ENCODE measurements at places on chromosomes 13 and 19.
A peak's percentile ranks its signal among the peaks of the same experiment; 100 is the strongest.

DNA sequence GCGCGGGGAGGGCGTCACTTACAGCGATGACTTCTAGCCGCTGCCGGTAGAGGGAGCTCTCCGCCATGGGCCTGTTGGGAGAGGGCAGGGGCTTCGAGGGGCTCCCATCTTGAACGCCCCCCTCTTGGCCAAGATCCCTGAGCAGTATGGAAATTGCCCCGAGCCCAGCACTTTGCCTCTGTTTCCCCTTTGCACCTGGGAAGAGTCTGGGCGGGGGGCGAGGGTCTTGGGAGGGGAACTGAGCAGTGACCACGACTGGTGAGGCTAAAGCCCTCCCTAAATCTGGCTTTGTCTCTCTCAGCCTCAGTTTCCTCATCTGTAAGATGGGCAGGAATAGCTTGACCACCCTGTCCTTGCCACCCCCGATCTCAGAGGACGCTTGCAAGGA lies 2.8 kb downstream of the PALM3 start:
- DNase-seq: no peak

DNA sequence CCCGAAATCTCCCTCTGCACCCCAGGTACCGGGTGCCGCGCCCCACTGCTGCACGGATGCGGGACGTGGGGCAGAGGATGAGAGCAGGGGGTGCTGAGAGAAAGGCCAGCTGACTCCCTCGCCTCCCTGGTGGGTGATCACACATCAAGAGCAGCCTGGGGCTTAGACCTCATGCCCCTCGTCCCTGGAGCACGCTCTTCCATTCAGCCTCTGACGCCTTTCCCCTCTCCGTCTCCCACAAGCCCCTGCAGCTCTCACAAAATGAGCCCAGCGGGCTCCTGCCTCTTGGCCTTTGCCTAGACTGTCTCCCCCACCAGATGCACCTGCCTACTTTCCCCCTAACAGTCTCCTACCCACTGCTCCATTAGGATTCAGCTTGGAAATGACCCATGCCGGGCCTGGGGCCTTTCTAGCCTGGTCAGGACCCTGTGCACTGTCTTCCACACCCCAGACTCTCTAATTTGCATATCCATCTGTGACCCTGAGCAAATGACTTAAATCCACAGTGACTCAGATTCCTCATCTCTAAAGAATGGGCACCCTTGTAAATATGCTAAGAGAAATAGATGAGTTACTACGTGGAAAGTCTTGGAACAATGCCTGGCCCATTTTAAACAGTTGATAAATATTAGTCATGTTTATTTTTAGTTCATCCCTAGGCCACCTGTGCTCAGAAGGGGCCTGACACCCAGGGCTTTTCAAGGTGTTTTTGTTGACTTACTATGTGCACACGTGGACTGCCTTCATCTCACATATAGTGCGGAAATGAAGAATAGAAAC lies 582 bp upstream of the PTPRH start:
- peak; percentile 10 for DNase-seq

GRCh38 chr13:21478881-21479808 lies 20.0 kb upstream of the ZDHHC20 start:
- peak; percentile 65 for DNase-seq

DNA sequence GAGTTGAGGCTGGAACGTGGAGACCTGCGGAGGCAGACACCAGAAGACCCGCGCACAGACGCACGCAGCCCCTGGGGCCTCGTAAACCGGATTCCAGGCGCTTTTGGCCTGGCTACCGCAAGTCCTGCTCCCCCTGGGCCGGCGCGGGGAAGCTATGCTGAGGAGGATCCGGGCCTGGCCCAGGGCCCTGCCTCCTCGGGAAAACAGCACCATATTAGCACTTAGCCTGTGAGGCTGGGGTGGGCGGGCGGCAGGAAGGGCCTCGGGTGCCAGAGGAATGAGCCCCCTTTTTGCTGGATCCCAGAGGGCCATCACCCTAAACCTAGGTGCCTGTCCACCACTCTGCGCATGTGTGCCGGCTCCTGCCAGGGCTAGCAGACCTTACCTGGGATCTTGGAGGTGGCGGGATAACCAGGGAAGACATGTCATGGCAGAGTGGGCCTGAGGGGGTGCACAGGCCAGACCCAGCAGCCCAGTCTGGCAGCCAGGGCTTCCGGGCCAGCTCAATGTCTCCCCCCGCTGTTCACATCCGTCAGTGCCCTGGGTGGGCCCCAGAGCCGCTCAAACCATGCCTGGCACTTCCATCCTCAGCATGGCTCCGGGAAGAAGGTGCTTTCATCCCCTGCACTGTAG lies 7.3 kb downstream of the ELOF1 start:
- no peak for DNase-seq

- peak; percentile 9 for DNase-seq
These were observed 90.5 kb upstream of the AKAP11 start for GRCh38 chr13:42181381-42181953.

DNA sequence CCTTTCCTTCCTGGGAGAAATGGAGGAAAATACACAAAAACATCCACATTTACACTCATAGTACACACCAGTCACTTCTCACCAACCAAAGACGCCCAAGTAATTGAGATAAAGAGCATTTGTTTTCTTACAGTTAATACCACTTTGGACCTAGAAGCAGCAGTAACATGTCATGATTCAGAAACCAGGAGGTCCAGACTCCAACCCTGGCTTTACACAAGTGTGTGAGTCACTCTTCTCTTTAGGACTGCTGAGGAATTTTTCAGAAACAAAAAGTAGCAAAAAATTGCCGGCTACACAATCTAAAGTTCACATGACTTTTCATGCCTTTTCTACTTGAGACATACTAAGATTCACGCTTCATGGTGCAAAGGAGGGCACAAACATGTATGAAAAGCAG lies 42.1 kb downstream of the TUBGCP3 start:
- no peak for DNase-seq

- DNase-seq: no peak
These were observed 1.6 kb upstream of the CYP2B6 start for GRCh38 chr19:40989453-40989852.

DNA sequence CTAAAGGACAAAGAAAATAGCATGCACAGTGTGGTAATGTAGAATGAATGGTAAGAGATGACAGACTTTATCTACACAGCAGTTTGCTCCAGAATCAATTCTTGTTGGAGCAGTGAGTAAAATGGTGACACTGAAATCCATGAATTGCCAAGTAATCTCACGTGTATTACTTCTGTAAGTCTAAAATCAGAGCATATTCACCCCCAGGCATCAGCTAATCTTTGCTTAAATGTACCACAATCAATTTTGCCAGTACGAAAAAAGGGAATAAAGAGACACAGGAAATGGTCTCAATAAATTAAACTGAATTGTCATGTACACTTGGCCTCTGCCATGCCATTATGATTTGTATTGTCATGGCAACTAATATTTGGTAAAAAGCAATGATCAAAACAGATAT lies 294.2 kb downstream of the PCDH17 start:
- peak; percentile 15 for DNase-seq

DNA sequence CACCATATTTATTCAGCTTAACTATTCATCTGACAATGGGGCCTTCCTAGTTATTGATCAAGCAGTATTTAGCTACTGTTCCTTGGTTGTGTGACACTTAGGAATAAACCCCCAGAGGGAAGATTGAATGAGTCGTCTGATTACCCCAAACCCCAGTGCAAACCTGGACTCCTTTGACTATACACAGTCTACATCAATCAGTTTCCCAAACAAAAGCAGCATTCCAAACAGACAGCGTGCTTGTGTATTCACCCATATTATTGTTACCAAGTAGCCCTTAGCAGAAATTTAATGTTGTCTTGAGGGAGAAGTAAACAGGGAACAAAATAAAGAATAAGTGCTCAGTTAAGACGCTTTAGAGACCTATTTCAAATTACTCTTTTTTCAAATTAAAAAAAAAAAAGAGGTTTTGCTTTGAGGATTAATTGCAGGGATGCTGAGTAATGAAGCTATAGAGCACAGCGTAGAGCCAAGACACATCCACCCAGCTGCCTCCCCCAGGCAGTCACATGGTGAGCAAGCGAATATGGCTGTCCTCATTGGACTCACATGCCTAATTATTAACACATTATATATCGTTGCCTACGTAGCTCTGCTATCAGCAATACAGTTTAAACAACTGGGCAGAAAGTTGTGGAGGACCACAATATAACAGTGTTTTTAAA lies 14.7 kb upstream of the B3GLCT start:
- DNase-seq: no peak

DNA sequence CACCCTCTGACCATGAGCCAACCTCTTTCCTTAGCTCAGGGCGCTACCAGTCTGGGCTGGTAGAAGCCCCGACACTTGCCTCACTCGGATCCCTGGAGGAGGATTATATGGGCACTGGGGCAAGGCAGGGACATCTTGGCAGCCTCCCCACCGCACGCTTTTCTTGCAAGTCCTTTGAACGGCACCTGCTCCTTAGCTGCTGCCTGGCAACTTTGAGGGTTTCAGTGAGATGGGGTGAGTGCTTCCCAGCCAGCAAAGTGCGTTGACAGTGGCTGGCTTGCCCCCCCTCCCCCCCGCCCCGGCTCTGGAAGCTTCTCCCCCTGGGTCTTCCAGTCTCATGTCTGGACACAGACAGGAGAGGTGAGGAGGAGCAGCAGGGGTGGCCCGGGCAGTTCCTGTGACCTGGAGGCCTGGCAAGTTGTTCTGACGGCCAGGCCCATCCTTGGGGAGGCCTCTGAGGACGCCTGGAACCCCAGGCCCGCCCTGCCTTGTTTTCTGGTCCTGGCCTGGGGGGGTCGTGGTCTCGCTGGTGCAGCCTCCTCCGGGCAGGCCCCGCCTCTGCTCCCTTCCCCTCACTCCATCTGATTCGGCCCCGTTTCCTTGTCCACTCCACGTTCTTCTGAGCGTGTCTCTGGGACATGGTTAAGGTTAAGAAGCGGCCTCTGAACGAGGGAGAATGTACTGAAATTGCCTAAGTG lies 75.2 kb downstream of the ATP11A start:
- DNase-seq: no peak

DNA sequence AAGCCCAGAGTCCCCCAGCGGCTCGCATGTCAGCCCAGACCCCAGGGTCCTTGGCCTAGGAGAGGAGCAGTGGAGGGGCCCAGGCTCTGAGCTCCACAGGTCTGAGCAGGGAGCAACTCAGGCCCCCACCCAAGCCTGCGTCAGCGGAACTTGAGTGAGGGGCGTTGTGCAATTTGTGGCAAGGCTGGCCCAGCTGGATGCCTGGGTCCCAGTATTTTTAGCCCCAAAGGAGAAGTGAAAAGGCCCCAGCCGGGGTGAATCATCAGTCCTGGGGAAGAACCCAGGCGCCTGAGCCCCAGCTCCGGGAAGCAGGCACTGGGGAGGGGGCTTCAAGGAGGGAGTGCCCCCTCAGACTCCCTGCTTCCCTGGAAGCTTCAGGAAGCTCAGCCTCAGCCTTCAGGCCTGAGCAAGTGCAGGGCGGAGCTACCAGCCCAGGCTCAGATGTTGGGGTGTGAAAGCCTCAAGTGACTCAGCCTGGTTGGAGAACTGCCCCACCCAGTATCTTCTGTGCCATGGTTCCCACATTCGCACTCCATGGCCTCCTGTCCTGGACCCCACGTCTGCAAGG lies 7.2 kb downstream of the MED29 start:
- no peak for DNase-seq

DNA sequence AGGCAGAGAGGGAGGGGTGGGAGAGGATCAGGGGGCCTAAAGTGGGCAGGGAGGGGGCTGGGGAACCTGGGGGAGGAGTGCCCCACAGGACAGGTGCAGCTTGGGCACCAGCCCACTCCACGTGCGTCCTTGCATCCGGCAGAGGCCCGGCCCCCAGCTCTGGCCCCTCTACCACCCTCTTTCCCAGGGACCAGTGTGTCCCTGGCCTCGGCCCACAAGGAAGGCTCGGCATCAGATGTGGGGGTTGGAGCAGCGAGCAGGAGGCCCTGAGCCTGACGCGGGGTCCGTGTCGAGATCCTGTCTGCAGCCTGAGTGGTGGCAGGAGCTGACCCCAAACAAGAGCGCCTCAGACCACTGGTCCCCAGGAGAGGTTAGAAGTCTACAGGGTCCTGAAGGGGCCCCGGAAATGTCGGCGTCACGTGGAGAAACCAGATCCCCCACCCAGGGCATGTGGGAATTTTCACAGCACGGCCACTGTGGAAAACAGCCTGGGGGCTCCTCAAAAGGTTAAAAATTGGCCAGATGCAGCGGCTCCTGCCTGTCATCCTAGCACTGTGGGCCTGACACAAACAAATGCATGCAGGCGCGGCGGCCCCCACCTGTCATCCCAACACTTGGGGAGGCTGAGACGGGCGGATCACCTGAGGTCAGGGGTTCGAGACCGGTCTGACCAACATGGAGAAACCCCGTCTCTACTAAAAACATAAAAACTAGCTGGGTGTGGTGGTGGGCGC lies 21.5 kb downstream of the SHC2 start:
- no peak for DNase-seq

DNA sequence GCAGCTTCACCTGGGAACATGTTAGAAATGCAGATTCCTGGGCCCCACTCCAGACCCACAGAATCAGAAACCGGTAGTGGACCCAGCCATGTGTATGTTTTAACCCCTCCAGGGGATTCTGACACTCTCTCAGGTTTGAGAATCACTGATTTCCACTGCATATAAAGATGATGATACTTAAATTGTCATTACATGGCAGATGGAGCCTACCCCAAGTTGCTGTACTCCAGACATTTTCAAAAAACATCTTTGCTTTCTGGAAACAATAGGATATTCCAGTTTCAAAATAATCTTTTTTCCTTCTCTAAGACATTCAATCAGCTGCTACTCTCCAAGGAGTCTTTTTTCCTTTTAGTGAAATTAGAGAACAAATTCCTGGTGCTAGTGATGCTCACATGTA lies 48.6 kb upstream of the RGCC start:
- no peak for DNase-seq

DNA sequence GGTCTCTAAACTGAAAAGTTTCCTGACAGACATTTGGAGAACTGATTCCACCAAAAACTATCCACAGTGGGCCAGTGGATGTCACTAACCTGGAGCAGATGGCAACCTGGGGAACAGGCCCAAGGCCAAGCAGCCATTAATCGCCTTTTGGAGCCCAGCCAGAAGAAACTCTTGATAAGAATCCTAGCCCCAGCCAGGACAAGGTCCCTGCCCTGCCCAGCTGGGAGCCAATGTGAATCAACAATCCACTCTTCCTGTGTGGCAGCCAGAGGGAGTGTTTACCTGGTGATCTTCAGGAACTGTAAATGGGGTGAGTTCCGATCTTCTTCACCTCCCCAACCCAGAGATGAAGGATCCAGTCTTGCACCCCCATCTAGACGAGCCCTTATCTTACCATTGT lies 14.5 kb upstream of the IGSF23 start:
- no peak for DNase-seq

- DNase-seq: no peak
These were observed 24.7 kb downstream of the ZSWIM9 start for GRCh38 chr19:48194844-48195830.

- DNase-seq: no peak
These were observed 16.3 kb downstream of the LATS2 start for GRCh38 chr13:21045100-21045499.
